NCI-H1092 (cell line): ENCODE measurements at places on chromosomes 2 and 18.
A peak's percentile ranks its signal among the peaks of the same experiment; 100 is the strongest.

- peak; percentile 3 for DNase-seq
These were observed 4.2 kb downstream of the CBLN2 start for GRCh38 chr18:72539901-72540300.

GRCh38 chr2:12762976-12763375 is 46.2 kb downstream of the TRIB2 start:
- DNase-seq, result no peak

- no peak for DNase-seq
These were observed 36.7 kb upstream of the SKA1 start for GRCh38 chr18:50338122-50338521.

- DNase-seq, result no peak
These were observed 909.9 kb upstream of the CHAC2 start for GRCh38 chr2:52857722-52858121.

DNA sequence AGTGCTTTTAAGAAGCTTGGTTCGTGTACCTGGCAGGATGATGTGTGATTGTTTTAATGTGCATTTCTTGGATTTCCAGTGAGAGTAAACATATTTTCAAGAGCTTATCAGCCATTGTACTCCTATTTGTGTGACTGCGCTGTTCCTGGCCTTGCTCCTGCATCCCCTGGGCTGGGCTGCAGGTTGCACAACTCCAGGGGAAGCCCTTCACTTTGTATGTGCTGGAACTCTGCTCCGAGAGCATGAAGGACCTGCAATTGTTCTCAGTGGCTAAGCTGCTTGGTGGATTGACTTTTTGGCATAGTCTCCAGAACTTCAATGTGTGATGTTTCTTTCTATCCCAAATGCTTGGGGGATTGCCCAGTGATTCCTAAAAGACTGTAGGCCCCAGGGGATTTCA is 18.8 kb downstream of the ATP6V1C2 start:
- DNase-seq, result no peak

DNA sequence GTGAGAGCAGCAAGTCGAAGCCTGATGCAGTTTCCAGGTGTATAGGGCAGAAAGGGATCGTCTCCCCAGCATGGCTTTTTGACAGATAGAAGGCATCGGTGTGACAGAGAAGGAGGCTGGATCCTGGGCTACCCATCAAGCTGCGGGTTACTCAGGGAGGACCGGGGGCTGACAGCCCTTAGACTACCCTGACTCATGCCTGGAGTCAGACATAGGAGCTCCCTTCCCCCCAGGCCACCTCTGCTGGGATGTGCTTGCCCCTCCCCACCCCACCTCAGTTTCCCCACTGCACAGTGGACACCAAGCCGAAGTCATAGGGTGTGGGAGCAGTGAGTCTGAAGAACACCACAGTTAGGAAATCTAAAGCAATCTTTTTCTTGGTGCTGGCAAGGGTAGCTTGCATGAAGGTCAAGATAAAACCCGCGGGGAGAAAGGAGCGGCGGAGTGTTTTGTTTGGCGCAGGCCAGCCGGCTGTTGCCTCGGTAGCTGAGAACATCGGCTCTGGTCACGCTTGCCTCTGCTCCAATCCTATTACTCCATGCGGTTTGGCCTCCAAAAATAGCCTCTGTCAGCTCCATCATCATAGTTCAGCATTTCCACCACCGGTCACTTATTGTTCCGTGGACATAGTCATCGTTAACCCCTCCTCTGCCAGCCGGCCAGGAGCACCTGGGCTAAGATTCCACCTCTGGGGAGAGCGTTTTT is 169.2 kb upstream of the GLI2 start:
- no peak for DNase-seq

DNA sequence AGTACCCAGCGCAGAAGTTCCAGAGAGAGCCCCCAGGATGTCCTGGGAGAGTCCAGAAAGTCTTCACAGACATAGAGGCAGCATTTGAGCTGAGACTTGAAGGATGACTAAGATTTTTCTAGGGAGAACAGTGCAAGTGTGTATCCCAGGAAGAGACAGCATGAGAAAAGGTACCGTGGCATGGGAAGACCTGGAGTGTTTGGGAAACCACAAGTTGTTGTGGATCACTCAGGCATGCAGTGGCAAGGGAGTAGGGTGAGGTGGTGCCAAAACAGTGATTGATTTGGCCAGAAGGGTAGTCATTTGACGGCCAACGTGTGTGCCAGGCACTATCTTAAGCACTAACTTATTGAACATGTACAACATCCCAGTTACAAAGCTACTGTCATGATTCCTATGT is 24.5 kb upstream of the KCNK3 start:
- no peak for DNase-seq

DNA sequence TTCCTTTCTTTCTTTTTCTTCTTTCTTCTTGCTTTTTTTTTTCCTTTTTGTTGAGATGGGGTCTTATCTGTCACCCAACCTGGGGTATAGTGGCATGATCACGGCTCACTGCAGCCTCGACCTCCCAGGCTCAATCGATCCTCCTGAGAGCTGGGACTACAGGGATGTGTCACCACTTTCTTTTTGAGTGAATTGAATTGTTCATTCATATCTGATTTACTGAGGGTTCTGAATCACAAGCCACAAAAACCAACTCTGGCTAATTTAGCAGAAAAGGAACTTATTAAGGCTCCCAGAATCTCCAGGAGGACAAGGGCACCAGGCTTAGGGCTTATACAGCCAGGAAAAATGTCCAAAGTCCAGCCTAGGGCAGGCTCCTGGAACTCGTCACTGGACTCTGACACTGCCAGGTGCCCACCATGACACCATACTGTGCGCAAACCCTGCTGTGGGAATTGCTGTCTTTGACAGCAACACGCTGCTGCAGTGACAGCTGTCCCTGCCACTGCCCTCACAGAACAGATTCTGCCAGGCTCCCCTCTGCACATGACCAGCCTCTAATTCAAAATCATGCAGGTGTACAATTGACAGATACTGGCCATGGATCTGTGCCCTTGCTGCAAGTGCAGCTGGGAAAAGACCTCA is 42.9 kb upstream of the EML6 start:
- no peak for DNase-seq

- no peak for DNase-seq
These were observed 312.5 kb downstream of the MYCN start for GRCh38 chr2:16252891-16253290.

DNA sequence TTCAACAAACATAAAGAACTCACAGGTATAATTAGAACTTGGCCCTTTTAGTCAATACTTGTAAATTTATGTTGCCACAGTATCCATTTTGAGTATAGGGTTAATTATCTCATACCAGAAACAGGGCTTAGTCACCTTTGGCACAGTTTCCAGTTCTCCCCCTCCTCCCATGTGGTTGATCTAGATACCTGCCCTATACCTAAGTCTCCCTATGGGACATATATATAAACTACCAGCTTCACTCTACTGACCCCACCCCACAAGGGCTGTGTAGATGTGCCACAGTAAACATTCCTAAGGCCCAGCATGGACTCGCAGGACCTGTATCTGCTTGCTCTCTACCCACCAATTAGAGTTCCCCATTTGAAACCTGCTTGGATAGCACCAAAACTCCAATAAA is 371.7 kb upstream of the RND3 start:
- DNase-seq, result no peak

GRCh38 chr2:235567842-235568241 is 74.0 kb downstream of the AGAP1 start:
- no peak for DNase-seq

- DNase-seq, result no peak
These were observed 66.4 kb upstream of the NCK2 start for GRCh38 chr2:105678346-105678745.

DNA sequence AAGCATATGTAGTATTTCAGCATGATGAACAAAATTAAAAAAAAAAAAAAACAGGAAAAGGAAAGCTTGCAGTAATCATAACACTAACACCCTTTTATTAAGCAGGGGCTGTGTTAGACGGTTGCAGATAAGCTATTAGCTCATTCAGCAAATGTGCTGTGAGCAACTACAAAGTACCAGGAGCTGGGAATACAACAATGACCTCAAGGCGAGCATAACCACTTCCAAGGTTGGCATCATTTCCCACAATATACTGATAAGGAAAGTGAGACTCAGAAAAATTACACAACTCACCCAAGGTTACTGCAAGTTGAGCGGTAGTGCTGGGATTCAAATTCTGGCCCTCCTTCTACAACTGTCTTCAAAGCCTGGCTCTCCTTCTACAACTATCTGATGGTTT is 38.2 kb upstream of the ACTR3 start:
- no peak for DNase-seq

DNA sequence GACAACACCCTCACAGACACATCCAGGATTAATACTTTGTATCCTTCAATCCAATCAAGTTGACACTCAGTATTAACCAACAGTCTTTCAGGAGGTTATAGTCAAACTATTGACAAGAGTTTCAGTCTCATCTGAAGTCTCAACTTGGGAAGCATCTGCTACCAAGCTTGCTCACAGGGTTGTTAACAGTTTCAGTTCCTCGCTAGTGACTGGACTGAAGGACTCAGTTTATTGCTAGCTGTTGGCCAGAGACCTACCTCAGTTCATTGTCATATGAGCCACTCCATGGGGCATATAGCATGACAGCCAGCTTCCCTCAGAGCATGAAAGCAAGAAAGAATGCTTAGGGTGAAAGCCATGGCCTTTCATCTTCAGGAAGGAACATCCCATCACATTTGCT is 228.6 kb downstream of the EPHA4 start:
- DNase-seq, result no peak
